Lower lobe of right lung (tissue), 2 donors: ENCODE measurements at places on chromosomes 12 and 14. TPM values are rescaled to one million over a fixed set of nuclear protein-coding genes. Genes with fewer than 3 reads are reported as not detected.

OTX2 gene
- not detected for total RNA-seq

DNA sequence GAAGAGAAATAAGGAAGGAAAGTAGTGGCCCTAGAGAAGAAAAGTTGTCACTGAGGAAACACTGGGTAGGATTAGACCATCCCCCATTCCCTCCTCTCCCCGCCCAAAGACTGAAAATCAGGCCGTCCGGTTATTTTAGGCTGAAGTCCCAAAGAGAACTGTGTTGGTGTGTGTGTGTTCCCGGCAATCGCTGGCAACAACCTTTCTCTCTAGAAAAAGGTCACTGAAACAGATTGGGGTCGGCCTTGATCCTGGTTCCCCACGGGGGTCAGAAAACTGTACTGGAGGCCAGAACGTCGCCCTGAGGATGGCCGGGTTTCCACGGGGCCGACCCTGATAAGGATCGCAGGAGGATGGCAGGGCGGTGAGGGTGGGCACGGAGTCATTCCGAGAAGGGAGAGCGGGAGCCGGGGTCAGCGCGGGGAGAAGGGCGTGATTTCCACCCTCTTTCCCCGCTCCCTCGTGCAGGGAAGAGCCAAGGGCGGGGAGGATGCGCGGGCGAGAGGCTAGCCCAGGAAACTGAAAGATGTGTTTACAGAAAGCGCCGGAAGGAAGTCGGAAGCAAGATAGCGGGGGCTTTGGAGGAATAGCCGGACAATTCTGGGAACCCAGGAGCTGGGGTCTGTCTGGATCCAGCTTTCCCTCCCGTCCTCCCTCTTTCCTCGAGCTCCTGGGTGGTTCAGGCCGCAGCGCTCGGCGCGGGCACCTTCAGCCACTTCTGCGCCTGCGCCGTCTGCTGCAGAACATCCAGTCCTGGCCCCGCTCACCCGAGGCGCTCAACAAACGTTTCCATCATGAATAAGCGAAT, 25.3 kb upstream of the SPTLC2 start:
- no peaks in the 10 kb centered on the region for H3K27me3 ChIP-seq
- no peaks in the 10 kb centered on the region for H3K36me3 ChIP-seq
- peak; percentile 89 for DNase-seq
- peak overlapping the region; percentile 53 for H3K4me3 ChIP-seq
- peaks cover 9% of the 10 kb centered on the region for H3K4me1 ChIP-seq
- peak overlapping the region; percentile 76 for H3K27ac ChIP-seq

- DNase-seq = no peak
- H3K27me3 ChIP-seq = no peaks in the 10 kb centered on the region
- H3K4me1 ChIP-seq = no peaks in the 10 kb centered on the region
- no peak overlapping the region for H3K4me3 ChIP-seq
Observed at GRCh38 chr14:66650491-66650911, 142.6 kb downstream of the GPHN start.

GRCh38 chr12:117662620-117663395, 301.4 kb upstream of the NOS1 start:
- H3K27ac ChIP-seq = no peak overlapping the region
- H3K36me3 ChIP-seq = no peaks in the 10 kb centered on the region
- H3K4me3 ChIP-seq = no peak overlapping the region
- H3K4me1 ChIP-seq = no peaks in the 10 kb centered on the region

- H3K27ac ChIP-seq = no peak overlapping the region
Observed at GRCh38 chr14:104422837-104423681, 156.5 kb upstream of the C14orf180 start.

DNA sequence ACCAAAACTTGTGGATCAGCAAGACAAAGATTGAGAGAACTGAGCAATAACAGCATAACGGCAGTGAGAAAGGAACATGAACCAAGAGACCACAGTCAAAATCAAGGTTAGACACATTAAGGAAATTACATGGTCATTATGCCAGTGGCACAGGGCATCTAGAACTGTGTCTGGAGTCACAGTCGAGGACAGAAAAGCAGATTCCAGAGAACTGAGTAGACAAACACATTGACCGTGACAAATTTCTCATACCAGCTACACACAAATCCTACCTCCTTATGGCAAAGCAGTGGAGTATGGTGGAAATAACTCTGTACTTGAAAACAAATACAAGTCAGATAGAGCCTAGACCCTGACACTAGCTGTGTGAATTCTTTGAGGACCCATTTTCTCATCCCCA, 367.3 kb downstream of the DUSP6 start:
- DNase-seq = no peak
- no peaks in the 10 kb centered on the region for H3K27me3 ChIP-seq
- H3K36me3 ChIP-seq = no peaks in the 10 kb centered on the region
- no peak overlapping the region for H3K4me3 ChIP-seq
- no peak overlapping the region for H3K27ac ChIP-seq

DNA sequence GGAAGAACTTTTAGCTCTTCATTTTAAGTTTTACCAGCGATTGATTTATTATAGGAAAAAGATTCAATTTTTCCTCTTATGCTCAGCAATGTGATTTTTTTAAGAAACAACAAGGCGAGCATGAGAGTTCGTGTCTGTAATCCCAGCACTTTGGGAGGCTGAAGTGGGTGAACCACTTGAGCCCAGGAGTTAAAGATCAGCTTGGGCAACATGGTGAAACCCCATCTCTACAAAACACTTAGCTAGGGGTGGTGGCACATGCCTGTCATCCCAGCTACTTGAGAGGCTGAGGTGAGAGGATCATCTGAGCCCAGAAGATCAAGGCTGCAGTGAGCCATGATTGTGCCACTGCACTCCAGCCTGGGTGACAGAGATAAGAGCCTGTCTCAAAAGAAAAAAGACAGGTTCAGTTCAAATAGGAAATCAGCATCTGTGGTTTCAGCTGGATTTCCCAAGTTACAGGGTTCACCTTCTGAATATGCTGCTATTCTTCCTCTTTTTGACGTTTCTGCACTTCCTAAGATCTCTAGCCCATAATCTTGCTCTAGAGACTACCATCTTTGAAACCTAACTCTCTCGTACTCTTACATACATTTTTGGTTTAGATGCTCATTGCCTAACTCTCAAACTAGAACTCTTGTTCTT, 274.7 kb downstream of the SEC23A start:
- H3K36me3 ChIP-seq = no peaks in the 10 kb centered on the region
- peaks cover 10% of the 10 kb centered on the region for H3K4me1 ChIP-seq
- no peak for DNase-seq
- H3K27me3 ChIP-seq = no peaks in the 10 kb centered on the region
- no peak overlapping the region for H3K27ac ChIP-seq
- H3K4me3 ChIP-seq = no peak overlapping the region

GRCh38 chr12:47850153-47851084, 30.7 kb upstream of the HDAC7 start:
- no peak overlapping the region for H3K27ac ChIP-seq
- H3K4me3 ChIP-seq = no peak overlapping the region
- H3K27me3 ChIP-seq = no peaks in the 10 kb centered on the region
- no peak for DNase-seq
- H3K36me3 ChIP-seq = peaks cover 34% of the 10 kb centered on the region

- no peak for DNase-seq
- peaks cover 4% of the 10 kb centered on the region for H3K4me1 ChIP-seq
Observed at GRCh38 chr12:63985456-63985855, 141.0 kb downstream of the SRGAP1 start.
